ENCODE measurements at places on chromosomes 7 and 10.

DNA sequence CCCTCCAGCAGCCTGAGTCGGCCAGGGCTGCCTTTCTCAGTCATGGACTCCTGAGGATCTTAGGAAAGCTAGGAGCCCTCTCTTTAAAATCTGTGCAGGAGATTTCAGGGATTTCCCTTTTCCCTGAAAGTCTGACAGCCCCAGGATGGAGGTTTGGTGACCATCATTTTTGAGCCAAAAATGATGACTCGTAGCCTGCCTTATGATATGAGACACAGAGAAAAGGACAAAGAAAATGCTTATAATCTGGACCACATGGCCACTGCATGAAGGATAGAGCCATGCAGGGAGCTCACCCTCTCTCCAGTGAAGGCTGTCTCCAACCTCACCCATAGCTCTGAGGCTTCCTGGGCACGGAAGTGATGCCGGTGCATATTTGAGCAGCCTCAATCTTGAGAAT is 106.6 kb upstream of the CHST15 start:
- DNase-seq: no peak

DNA sequence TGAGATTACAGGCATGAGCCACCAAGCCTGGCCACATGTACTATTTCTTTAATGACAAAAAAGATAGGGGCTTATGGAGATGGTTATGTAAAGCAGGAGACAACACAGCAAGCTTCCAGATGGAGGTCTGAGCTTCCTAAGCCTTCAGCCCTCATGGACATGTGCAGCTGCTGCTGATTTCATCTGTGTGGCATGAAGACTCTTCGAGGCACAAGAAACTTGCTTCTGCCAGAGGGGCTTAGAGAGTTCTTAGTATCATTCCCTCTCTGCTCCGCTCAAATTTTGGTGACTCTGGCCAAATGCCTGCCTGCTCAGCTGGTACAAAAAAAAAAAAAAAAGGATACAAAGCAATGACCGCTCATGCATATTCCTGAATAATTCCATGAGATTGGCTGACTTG is 552.5 kb downstream of the TYW1 start:
- DNase-seq: no peak

GRCh38 chr10:102157224-102157623 is 5.0 kb downstream of the NOLC1 start:
- DNase-seq: no peak

DNA sequence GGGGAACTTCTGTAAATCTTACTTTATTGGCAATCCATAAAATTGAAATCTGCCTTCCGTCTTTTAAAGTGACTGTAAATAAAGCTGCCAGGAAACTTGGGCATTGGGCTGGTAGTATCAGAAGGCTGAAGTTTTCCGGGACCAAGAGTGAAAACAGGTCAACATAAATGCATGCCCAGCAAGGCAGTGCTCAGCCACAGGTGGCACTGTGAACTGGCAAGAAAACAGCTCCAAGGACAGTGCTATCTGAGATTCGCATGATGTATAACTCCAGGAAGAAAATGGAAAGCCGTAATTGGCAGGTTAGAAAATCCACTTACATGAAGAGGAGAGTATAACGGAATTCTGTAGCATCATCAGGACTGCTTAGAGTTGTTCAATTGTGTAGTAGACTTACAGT is 1.9 kb upstream of the INSYN2A start:
- DNase-seq: no peak

- no peak for DNase-seq
Measured at GRCh38 chr10:96700374-96701099, 19.8 kb downstream of the PIK3AP1 start.

DNA sequence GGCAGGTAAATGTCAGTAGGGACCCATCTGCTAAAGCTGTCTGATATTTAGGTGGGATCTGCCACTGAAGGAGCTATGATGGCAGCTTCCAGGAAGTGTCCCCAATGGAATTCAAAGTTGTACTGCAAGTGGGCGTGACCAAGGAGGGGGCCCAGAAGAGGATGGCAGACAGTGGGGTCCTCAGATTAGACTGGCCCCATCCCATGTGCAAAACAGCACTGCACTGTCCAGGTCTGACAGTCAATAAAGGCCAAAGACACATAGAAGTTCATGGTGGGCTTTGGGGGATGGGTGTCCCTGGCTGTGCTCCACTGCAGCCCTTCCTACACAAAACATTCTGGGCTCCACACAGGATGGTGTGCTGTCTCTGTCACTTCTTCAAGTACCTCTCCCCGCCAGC is 49.8 kb upstream of the SORCS1 start:
- DNase-seq: no peak

DNA sequence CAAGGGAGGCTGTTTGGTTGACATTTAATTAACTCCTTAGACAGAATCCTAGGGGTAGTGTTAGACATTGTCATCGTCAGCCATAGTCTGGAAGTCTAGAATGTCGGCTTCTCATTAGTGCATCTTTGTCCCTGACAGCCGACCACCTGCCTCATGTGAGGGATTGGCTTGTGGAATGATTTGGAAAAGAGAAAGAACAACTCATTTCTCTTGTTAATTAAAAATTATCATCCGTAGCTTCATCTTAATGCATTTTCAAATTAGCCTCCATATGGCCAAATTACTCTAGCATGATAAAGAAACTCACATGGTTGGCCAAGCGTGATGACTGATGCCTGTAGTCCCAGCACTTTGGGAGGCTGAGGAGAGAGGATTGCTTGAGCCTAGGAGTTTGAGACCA is 97.7 kb upstream of the PARD3 start:
- DNase-seq: no peak

GRCh38 chr7:133650069-133650468 is 397.2 kb downstream of the EXOC4 start:
- DNase-seq: no peak

GRCh38 chr7:31835471-31835870 is 148.5 kb downstream of the PPP1R17 start:
- DNase-seq: no peak

DNA sequence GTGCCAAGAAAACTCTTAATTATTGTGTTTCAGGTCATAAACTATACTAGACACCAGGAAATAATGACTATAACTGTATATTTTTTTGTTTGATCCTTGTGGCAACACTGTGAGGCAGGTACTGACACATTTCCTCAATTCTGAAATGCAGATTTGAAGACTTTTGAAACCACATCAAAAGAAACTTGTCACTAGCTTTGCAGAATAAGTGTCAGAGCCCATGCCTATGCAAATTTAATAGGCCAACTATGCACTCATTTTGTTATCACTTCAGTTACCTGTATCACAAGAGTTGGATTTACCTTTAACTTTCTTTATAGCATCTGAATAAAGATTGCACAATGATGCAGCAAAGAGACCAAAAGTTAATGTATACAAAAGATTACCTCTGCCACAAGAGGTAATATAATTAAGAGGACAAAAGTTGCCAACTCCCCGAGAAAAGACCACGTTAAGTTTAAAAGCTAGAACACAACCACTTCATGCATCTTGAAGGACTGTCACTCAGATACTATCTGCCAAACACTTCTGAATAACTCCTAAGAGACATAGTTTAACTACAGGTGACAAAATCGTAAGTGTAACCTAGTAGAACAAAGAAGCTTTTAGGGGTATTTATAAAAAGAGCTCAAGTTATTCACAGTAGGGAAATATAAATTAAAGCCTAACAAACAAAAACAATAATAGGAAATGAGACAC is 80.5 kb downstream of the ELAPOR2 start:
- DNase-seq: no peak

DNA sequence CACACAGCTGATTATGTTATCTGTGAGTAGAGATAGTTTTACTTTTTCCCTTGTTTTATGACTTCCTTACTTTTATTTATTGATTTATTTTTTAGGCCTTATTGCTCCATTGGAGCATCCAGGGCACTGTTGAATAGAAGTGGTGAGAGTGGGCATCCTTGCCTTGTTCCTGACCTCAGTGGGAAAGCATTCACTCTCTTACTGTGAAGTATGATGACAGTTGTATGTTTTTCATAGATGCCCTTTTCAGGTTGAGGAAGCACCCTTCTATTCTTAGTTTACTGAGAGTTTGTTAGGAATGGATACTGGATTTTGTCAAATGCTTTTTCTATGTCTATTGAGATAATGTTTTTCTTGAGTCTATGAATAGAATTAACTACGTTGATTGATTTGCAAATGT is 88.6 kb downstream of the XRCC2 start:
- no peak for DNase-seq

- no peak for DNase-seq
Measured at GRCh38 chr10:94251568-94251967, 111.2 kb downstream of the NOC3L start.

DNA sequence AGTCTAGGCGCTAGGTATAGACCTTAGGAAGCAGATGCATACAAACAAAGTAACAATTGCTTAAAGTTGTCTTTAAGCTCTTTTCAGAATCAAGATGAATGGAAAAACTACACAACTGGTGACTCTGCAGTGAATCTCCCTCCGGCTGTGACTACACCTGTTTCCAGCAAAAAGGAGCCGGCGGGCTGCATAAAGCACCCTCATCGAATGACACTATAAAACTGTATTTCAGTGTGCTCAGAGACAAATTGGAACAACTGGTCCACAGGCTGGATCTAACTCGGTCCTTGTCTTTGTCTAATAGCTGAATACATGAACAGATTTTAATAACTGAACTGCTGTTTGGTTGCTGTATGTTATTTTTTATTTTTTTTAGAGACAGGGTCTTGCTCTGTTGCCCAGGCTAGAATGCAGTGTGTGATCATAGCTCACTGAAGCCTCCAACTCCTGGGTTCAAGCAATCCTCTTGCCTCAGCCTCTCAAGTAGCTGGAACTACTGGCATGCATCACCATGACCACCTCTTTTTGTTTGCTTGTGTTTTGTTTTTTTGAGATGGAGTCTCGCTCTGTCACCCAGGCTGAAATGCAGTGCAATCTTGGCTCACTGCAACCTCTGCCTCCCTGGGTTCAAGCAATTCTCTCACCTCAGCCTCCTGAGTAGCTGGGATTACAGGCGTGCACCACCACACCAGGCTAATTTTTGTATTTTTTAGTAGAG is 64.2 kb upstream of the SVIL start:
- no peak for DNase-seq

DNA sequence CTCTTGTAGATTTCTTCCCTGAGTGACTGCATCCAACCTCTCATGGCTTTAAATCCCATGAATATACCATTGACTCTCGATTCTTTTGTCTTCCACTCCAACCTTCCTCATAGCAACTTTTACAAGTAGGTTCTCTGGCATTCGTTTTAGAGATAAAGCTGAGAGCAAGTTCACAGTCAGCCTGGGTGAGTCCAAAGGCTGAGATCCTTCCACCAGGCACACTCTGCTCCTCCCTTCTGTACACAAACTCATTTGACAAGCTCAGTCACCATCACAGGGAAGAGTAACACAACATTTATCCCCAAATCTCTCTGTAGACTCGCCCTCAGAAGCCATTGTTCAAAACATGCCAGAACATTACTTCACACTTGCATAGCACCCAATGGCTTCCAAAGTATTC is 10.9 kb downstream of the CTTNBP2 start:
- no peak for DNase-seq

DNA sequence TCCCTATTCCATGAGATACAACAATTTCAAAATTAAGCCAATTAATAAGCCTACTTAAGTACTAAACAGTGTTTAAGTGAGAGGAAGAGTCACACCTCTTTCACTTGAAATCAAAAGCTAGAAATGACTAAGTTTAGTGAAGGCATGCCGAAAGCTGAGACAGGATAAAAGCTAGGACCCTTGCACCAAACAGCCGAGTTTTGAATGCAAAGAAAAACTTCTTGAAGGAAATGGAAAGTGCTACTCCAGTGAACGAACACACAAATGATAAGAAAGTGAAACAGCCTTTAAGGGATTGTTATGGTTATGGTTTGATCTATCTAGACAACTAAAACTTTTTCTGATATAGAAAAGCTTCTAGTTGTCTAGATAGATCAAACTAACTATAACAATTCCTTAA is 135.4 kb upstream of the KMT2E start:
- DNase-seq: no peak

GRCh38 chr7:6536262-6537260 is 14.7 kb downstream of the GRID2IP start:
- no peak for DNase-seq

DNA sequence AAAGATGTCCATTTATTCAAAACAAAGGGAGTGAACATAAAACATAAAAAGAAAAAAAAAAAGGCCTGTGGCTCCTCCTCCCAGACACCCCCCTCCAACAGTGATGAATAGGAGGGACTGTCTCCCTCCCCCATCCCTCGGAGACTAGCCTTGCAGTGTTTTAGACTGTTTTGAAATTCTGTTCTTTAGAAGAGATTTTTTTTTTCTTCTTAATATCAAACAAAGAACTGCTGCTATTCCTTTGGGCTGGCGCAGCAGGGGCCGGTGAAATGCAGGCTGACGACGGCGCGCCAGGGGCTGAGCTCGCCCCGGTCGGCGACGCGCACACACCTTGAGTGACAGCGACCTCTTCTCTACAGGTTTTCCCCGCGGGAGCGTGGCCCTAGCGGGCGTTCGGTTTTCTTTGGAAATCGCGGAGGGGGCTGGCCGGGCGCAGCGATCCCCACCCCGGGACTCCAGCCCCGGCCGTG is at the start of gene LANCL2:
TSS of gene LANCL2 (plus strand) at position 133 of the 470 bp plus-strand sequence. CDS start 689 bp downstream, outside the sequence.
- peak; percentile 32 for DNase-seq

GRCh38 chr10:8544057-8544380 is 489.5 kb downstream of the GATA3 start:
- no peak for DNase-seq

DNA sequence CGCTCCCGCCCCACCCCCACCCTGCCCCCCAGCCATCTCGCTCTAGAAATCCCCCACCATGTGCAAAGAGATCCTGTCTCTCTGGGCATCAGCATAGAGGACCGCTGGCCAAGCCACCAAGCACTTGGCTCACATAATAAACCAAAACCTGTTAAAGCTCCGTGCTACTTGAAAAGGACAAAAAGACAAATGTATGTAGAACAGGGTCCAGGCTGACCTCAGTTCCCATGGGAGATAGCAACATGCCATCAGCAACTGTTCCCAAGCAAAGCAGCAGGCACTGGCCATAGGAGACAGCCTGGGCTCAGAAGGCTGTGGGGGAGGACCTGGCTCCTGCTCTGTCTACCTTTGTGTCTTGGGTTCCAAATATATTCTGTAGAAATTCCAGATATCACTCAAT is 38.4 kb upstream of the GDF10 start:
- no peak for DNase-seq

- DNase-seq: no peak
Measured at GRCh38 chr7:110909117-110909516, 181.8 kb upstream of the LRRN3 start.

DNA sequence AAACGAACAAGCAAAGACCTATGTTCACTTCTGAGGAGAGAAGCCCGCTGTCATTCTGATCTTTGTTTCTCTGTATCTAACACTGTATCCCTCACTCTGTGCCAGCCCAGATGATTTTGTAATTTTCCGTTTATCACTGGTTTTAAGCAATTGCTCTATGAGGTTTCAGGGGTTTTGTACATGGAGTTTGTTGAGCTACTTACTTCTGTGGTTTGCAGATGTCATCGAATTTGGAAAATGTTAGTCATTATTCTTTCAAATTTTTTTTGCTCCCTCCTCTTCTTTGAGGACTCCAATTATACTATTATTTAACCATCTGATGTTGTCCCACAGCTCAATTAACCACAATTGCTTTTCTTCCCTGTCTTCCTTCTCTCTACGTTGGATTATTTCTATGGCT is 650.9 kb upstream of the IGFBP3 start:
- DNase-seq: no peak
